CD14-positive monocyte (primary cell): ENCODE measurements at places on chromosomes 3 and 15.

- no peak for DNase-seq
These were observed 238.9 kb downstream of the UACA start for GRCh38 chr15:70524470-70524869.

DNA sequence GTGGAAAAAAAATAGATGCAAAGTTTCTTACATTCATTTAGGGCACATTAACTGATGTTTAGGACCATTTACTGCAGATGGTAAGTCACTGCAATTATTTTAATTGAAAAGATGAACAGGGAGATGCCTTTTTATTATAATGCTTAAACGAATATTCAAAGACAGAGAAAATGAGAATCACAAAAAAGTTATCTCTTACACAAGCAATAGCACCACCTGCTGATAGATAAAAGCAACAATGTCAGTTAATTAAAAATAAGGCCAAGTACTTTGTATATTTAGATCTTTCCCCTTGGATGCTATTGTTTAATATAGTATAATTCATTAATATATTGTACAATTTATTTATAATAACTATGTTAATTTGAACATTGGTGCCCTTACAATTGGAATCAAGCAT, 55.9 kb downstream of the IFT80 start:
- DNase-seq: no peak

GRCh38 chr15:23644829-23645228, 2.8 kb downstream of the MAGEL2 start:
- no peak for DNase-seq

GRCh38 chr3:148146947-148147826, 550.5 kb upstream of the AGTR1 start:
- DNase-seq: no peak

- no peak for DNase-seq
These were observed 79.6 kb downstream of the NFKBIZ start for GRCh38 chr3:101928890-101929289.

GRCh38 chr3:14412831-14413380, 10.5 kb downstream of the SLC6A6 start:
- no peak for DNase-seq

- DNase-seq: no peak
These were observed 294.3 kb downstream of the THSD4 start for GRCh38 chr15:71409541-71409940.
